ENCODE measurements at places on chromosomes 3 and 15. TPM values are rescaled to one million over a fixed set of nuclear protein-coding genes. Genes with fewer than 3 reads are reported as not detected.

ANKUB1 gene
- not detected for polyA plus RNA-seq

ZNF80 gene
- not detected for polyA plus RNA-seq

GOLGA8F gene
- not detected for polyA plus RNA-seq

SCN5A gene
- 0.11 TPM for polyA plus RNA-seq

CYP8B1 gene
- 0.01 TPM for polyA plus RNA-seq

LINGO1 gene
- polyA plus RNA-seq = 1.2 TPM

FAM227B gene
- 0.55 TPM for polyA plus RNA-seq

C3orf33 gene
- 3.1 TPM for polyA plus RNA-seq

TRPM1 gene
- not detected for polyA plus RNA-seq

ZNF860 gene
- 0.34 TPM for polyA plus RNA-seq

C3orf20 gene
- not detected for polyA plus RNA-seq

AADAC gene
- polyA plus RNA-seq = 4.7 TPM

LDHAL6B gene
- not detected for polyA plus RNA-seq

EPHA3 gene
- polyA plus RNA-seq = 0.84 TPM

GPR176 gene
- polyA plus RNA-seq = 0.68 TPM

FBXW12 gene
- not detected for polyA plus RNA-seq

SOX14 gene
- polyA plus RNA-seq = not detected

ADGRG7 gene
- polyA plus RNA-seq = not detected

SLC38A3 gene
- polyA plus RNA-seq = 0.34 TPM

WDR82 gene
- polyA plus RNA-seq = 16.3 TPM

SAMMSON gene
- polyA plus RNA-seq = not detected

PPARG gene
- polyA plus RNA-seq = 113 TPM

DAG1 gene
- 12.5 TPM for polyA plus RNA-seq

CGGBP1 gene
- polyA plus RNA-seq = 16.6 TPM

P2RY14 gene
- polyA plus RNA-seq = 0.14 TPM

CNTN3 gene
- polyA plus RNA-seq = 0.41 TPM

SMCO1 gene
- polyA plus RNA-seq = not detected

TASOR gene
- polyA plus RNA-seq = 15.9 TPM

POLQ gene
- 0.04 TPM for polyA plus RNA-seq

VEPH1 gene
- polyA plus RNA-seq = 6.4 TPM

PRTG gene
- polyA plus RNA-seq = 0.52 TPM

CX3CR1 gene
- polyA plus RNA-seq = 0.34 TPM

IL16 gene
- 12.6 TPM for polyA plus RNA-seq

SEMA3B gene
- 29.2 TPM for polyA plus RNA-seq

TUSC7 gene
- not detected for polyA plus RNA-seq

HEMK1 gene
- 12.6 TPM for polyA plus RNA-seq

CLEC3B gene
- 14.3 TPM for polyA plus RNA-seq

PPIP5K1 gene
- 6.1 TPM for polyA plus RNA-seq

RTP4 gene
- polyA plus RNA-seq = 1.1 TPM

GOLGA6L9 gene
- 0.71 TPM for polyA plus RNA-seq

UACA gene
- 11.6 TPM for polyA plus RNA-seq

CYP1A2 gene
- polyA plus RNA-seq = 0.07 TPM

SNTN gene
- not detected for polyA plus RNA-seq

C3orf85 gene
- polyA plus RNA-seq = not detected

GOLGA8S gene
- 0.34 TPM for polyA plus RNA-seq

CCR4 gene
- not detected for polyA plus RNA-seq

RAB7A gene
- polyA plus RNA-seq = 55.9 TPM

All from adipose tissue (tissue), 3 donors.